ENCODE measurements at places on chromosomes 4 and X. TPM values are rescaled to one million over a fixed set of nuclear protein-coding genes. Genes with fewer than 3 reads are reported as not detected.

Gene NLRP2B
- not detected for total RNA-seq

Gene MTMR8
- total RNA-seq: 6.4 TPM

Gene MAGEB17
- not detected for total RNA-seq

Gene VEGFC
- not detected for total RNA-seq

Gene CPE
- not detected for total RNA-seq

Gene SHROOM4
- not detected for total RNA-seq

Gene P2RY4
- total RNA-seq: 0.21 TPM

Gene SLC34A2
- total RNA-seq: not detected

Gene SYN1
- total RNA-seq: not detected

- no peak for DNase-seq
These were observed 60.4 kb upstream of the MAGEA4 start for GRCh38 chrX:151852294-151852693.

- DNase-seq: no peak
These were observed 127.4 kb downstream of the CPE start for GRCh38 chr4:165505958-165506837.

DNA sequence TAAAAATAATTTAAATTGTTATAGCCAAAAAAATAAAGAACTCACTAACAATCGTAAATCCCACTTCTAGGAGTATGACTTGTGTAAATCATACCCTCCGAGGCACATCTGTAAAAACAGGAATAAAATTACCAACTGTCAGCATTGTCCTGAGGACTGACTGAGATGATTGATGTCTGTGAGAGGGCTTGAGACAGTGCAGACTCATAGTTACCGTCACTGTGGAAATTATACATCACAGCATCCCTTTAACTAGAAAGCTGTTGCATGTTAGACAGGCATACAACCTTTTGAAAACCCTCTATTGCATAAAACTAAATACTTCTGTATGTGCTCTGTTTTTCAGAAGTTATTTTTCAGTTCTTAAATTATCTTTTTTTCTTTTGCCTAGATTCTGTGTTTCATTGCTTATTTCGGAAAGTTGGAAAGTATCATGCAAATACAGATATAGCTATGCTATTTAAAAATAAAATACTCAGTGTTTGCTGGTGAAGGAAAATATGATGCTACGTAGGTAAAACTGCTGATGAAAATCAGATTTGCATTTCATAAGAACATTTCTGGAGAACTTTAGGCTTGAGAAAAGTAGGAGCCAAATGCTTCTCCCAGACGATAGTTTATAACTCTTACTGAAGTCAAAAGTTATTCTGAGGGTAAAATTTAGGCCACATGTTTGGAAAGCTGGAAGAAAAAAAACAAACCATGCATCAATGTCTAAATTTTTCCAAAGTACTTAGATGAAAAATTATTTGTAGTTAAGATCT, 13.6 kb upstream of the RBPJ start:
- no peak for DNase-seq

GRCh38 chr4:6275351-6275750, 5.7 kb downstream of the WFS1 start:
- DNase-seq: peak; percentile 72

DNA sequence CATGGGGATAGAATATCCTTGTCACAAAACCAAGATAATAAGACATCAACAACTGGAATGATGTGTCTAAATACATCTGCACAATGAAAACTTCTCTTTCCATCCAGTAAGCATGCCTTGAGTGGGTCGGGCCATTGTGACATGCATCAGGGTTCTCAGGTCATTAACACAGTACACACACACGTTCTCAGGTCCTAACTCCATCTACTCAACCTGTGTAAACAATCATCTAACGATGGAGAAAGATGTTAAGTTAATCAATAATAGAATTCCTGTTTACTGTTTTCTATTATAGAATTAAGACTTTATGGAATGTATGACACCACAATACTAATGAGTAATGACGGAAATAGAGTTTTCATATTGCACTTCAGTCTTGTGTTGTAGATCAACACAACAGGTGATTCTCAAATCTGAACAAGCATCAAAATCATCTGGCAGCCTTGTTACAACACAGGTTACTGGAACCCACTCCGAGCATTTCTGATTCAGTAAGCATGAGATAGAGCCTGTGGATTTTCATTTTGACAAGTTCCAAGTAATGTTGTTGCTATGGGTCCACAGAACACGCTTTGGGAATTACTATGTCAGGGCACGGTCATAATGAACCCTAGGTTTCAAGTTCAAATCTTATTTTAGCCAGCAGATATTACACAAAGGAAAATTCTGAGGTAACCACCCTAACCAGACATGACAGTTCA, 315.8 kb upstream of the TEX13C start:
- no peak for DNase-seq

DNA sequence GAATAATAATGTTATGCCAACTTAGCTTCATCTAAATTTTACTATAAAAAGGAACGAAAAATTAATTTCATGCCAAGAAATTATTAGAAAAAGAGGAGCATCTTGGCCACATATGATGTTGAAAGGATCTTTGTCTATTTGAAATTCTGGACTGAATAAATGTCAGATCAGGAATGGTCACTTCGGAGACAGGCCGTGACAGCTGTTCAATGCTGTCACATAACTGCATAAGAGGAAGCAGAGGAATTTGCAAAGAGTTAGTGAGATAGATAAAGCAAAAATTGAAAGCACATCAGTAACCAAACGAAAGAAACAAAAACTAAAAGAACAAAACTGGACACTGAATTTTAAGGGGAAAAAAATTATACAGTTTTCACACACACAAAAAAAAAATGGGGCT, 100.9 kb downstream of the GASK1B start:
- DNase-seq: no peak

DNA sequence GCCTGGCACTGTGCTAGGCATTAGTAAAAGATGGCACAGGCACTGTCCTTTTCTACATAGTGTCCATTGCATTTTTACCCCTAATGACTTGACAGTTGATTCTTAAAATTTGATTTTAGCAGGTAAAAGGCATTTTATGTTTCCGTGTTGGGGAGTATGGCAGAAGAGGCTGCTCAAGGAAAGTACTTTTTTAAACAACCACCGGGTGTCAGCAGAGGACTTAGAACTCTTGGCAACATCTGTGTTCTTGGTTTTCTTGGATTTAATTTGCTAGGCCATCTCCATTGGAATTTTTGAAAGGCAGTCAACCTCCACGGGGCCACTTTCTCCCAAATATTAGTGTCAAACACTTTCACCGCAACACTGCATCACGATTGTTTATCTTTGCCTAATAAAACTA, 102.9 kb downstream of the TSPAN7 start:
- DNase-seq: peak; percentile 13

DNA sequence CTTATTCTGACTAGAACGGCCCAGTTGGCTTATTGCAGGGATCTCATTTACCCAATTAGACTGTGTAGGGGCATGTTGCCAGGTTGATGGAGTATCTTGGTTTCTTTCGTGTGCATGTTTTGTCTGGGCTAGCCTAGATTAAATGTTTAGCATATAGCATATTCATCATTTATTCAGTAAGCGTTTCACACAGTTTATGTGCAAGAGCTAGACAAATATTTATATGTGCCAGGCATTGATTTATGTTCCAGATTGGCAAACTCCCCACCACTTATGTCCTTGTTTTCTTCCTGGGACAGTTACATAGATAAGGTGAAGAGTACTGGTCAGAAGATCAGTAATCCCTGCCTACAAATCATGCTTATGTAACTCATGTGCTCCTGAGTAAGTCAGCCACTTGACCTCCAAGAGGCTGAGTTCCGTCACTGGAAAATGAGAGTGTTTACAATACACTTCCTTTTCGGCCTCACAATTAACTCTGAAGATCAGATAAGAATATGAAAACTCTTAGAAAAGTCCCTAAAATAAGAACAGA, 57.2 kb downstream of the RUFY3 start:
- no peak for DNase-seq

- no peak for DNase-seq
These were observed 71.9 kb upstream of the TFDP3 start for GRCh38 chrX:133290076-133290475.

DNA sequence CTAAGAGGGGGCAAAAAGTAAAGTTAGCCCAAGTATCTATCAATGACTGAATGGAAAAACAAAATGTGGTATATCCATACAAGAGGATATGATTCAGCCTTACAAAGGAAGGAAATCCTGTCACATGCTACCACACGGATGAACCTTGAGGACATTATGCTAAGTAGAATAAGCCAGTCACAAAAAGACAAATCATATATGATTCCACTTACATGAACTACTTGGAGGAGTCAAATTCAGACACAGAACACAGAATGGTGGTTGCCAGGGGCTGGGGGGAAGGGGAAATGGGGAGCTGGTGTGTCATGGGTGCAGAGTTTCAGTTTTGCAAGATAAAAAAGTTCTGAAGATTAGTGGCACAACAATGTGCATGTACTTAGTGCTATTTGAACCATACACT, 101.8 kb downstream of the SH3KBP1 start:
- DNase-seq: no peak

DNA sequence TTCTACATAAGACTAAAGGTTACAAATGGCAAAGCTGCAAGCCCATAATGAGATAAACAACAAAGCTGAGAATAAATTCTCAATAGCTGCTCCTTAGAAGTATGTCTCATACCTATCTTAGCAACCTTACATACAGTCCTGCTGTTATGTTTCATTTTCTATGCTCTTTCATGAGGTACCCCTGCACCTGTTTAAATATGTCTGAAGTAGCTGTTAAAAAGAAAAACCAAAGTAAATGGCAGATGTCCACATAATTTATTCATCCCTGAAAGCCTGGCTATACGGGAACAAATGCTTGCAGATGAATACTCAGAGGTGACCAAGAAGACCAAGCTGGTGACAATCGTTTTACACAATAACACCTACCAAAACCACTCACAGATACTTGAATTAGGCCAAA, 22.5 kb downstream of the PPA2 start:
- DNase-seq: no peak

Measured in OCI-LY7 (cell line).